Adipose tissue (tissue), 3 donors: ENCODE measurements at places on chromosomes 3 and 15. TPM values are rescaled to one million over a fixed set of nuclear protein-coding genes. Genes with fewer than 3 reads are reported as not detected.

Gene SERINC4
- polyA plus RNA-seq, result 0.79 TPM

Gene SNTN
- not detected for polyA plus RNA-seq

Gene C3orf70
- 1.6 TPM for polyA plus RNA-seq

Gene SCN5A
- 0.07 TPM for polyA plus RNA-seq

Gene FAM43A
- 34.5 TPM for polyA plus RNA-seq

Gene P2RY14
- polyA plus RNA-seq, result 2.9 TPM

Gene C2CD4B
- 8.8 TPM for polyA plus RNA-seq

Gene LIPC
- 0.28 TPM for polyA plus RNA-seq
